ENCODE measurements at places on chromosomes 13 and 19.
A peak's percentile ranks its signal among the peaks of the same experiment; 100 is the strongest.

DNA sequence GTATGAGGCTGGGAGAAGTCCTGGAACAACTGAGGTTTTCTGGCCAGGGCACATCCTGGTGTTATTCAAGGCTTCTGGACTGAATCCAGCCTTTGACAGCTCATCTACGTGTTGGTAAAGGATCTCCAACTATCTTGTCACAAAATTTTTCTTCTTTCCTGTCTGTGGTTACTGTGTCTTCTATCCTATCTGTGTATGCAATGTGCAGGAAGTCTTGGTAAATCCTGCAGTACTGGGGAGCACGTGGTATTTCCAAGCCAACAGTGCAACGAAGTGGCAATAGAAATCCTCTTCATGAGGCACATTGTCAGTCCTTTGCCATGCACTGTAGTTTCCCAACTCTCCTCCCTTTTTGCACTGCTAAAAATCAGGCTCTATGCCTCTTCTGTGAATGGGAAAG lies 86.7 kb downstream of the ZNF100 start:
- DNase-seq: no peak

- no peak for DNase-seq
Measured at GRCh38 chr13:24983094-24983493, 112.8 kb upstream of the PABPC3 start.

DNA sequence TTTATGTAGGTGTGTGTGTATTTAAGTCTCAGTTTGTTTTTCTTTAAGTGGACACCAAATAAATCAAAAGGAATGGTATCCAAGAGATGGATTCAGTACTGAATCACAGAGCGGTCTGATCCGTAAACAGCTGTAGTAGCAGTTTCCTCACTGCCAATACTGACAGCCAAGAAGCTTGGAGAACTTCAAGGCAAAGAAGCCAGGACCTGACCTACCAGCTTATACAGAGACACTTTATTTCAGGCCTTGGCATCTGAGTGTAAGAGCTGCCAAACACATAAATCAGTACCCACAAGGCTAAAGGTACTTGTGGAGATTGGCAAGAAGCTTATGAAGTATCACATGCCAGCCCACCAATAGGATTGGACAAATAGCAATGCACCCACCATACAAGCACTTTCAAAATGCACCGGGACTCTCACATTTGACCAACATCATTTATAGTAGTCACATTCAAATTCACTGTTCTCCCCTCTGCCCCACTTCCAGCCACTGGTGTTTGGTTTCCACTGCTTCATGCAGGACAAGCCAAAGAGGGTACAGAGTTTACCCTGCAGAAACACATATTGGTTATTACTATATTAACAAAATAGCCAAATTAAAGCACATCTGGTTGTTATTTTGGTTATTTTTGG lies 357.9 kb downstream of the KLF12 start:
- no peak for DNase-seq

- DNase-seq: no peak
Measured at GRCh38 chr19:49362929-49363267, 682 bp upstream of the TEAD2 start.

- no peak for DNase-seq
Measured at GRCh38 chr13:37701972-37702371, 103.4 kb upstream of the POSTN start.

DNA sequence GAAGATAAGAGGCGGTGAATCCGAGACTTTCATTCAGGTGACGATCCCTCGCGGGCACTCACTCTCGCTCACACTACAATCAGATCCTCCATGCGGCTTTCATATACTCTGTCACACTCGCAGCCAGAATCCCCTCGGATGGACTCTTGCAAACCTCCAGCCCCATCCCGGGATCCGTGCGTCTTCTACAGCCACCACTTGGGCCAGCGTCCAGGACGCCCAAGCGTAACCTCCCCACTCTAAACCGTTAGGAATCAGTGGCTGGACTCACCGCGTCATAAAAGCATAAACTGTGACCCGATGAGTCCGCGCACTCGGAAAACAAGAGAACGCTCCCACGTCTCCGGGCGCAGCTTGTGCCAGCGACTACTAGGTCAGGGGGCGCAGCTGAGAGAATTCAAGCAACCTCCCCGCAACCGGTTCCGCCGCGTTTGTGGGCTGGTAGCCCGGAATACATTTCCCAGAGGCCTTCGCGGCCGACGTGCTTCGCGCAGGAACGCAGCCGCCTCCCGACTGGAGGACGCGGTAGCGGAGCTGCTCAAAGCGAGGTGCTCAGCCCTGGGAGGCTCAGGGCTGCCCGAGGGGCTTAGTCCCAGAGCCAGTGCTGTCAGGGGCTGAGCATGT lies 27.6 kb downstream of the ZNF607 start:
- DNase-seq: peak; percentile 64

GRCh38 chr13:95793018-95793555 lies 116.1 kb downstream of the DNAJC3 start:
- peak; percentile 2 for DNase-seq

- DNase-seq: peak; percentile 46
Measured at GRCh38 chr19:10271543-10272086, 695 bp downstream of the ICAM1 start.
